ENCODE measurements at places on chromosomes 3 and 15.

GRCh38 chr15:56913241-56913640 lies 5.2 kb upstream of the TCF12 start:
- no peak for DNase-seq

GRCh38 chr3:153055217-153055616 lies 106.8 kb upstream of the RAP2B start:
- DNase-seq, result no peak

GRCh38 chr15:95371664-95372063 lies 958.8 kb upstream of the NR2F2 start:
- no peak for DNase-seq

DNA sequence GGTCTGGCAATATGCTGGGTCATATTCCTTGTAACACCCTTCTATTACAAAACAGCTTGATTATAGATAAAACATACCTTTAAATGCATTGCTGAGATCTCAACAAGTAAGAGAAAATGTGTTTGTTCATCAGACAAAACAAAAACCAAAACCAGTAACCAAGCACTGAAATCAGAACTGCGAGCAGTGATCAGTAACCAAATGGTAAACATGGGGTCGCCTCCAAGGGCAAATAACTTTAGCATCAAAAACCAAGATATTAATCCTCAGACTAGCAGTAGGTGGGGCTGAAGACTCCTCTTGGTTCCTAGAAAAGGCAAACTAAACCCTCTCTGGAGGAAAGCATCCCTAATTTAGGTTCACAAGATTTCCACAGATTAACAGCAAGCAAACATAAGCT lies 6.6 kb upstream of the HESX1 start:
- DNase-seq, result no peak

DNA sequence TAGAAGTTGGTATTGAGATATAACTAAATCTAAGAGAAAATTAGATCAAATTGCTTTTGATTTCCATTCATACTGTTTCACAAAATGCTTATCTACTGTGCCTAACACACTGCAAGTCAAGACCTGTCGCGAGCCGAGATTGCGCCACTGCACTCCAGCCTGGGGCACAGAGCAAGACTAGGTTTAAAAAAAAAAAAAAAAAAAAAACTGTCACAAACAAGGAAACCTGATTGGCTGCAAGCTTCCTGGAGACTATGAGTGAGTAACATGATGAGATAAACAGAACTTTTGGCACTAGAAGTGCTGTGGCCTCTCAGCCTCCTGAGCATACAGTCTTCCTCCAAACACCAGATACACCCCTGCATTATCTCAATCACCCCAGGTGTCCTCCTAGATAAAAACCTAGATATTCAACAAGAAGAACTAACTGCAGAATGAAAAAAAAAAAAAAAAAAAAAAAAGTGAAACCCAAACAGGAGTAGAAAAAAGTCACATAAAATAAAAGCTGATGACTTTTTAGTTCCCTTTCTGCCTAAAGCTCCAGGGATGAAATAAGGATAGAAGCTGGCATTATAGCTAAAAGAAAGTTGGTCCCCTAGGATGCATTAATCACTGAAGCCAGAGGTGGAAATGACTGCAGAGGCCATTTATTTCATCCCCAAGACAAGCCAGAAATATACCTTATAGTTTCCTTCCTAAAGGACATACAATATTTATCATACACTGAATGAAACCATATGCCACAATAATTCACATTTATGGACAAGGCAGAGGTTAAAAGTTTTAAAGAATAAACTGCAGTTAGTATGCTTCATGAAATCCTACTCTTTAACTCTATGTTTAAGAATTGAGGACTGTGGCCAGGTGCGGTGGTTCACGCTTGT lies 82.4 kb downstream of the P3H2 start:
- DNase-seq, result no peak

- no peak for DNase-seq
Observed at GRCh38 chr15:67944010-67944641, 104.3 kb upstream of the RNU6-1 start.

DNA sequence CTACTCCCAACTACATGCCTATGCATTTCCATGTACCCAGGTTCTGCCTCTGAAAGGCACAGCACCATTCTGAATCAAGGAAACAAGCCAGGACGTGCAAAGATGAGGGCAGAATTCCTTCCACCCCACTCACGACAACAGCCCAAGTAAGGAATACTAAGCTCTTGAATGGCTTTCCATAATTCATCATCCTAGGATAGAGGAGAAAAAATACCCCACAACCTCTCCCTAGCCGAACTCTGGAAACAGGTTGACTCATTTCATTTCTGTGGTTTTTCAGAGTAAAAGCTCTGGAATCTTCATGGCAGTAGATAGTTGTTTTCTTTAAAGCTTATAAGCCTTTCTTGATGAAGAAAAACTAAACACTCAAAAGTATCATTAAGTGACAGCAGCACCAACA lies 77.8 kb downstream of the PDZRN3 start:
- peak; percentile 89 for DNase-seq

Measured in BJ (cell line).